ENCODE measurements at places on chromosomes 4 and X. TPM values are rescaled to one million over a fixed set of nuclear protein-coding genes. Genes with fewer than 3 reads are reported as not detected.

Gene INTU
- 7.4 TPM for total RNA-seq

Gene HHIP
- total RNA-seq, result 11.1 TPM

Gene RASL11B
- 0.20 TPM for total RNA-seq

Gene LRAT
- total RNA-seq, result 0.03 TPM

Gene TFE3
- total RNA-seq, result 51.7 TPM

Gene PPEF1
- 0.26 TPM for total RNA-seq

Gene TMEM156
- not detected for total RNA-seq

Gene UGT2B10
- total RNA-seq, result not detected

Gene HPGD
- total RNA-seq, result 0.20 TPM

Gene TTC29
- not detected for total RNA-seq

Gene FATE1
- total RNA-seq, result not detected

Measured in smooth muscle cell of the pulmonary artery (primary cell).